ENCODE measurements at places on chromosomes 2 and 18. TPM values are rescaled to one million over a fixed set of nuclear protein-coding genes. Genes with fewer than 3 reads are reported as not detected.
A peak's percentile ranks its signal among the peaks of the same experiment; 100 is the strongest.

SERPINB3 gene
- not detected for total RNA-seq

CCDC150 gene
- total RNA-seq: 10.4 TPM

POU3F3 gene
- not detected for total RNA-seq

RAD51AP2 gene
- not detected for total RNA-seq

DNA sequence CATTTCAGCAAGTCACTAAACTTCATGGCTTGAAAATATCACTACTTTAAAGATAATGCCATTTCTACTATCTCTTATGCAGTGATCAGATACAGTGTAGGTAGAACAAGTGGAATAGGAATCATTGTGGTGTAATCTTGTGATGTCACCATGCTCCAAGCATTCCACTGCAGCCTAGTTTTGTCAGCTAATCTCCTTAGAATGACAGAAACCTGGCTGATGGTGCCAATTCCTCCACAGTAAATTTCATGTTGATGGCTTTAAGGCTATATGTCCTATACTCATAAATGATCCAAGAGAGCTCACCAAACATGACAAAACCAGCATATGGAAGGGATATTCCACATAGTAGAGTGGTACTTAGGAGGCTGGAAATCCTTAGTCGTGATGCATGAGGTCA lies 184.9 kb downstream of the PDE1A start:
- H3K36me3 ChIP-seq: no peaks in the 10 kb centered on the region
- H3K27ac ChIP-seq: no peak overlapping the region
- H3K4me1 ChIP-seq: no peaks in the 10 kb centered on the region

- H3K27ac ChIP-seq: no peak overlapping the region
- H3K4me3 ChIP-seq: no peak overlapping the region
- no peaks in the 10 kb centered on the region for H3K27me3 ChIP-seq
- no peaks in the 10 kb centered on the region for H3K4me1 ChIP-seq
- no peaks in the 10 kb centered on the region for H3K36me3 ChIP-seq
- no peak for DNase-seq
Observed at GRCh38 chr2:237465515-237466148, 21.4 kb upstream of the MLPH start.

DNA sequence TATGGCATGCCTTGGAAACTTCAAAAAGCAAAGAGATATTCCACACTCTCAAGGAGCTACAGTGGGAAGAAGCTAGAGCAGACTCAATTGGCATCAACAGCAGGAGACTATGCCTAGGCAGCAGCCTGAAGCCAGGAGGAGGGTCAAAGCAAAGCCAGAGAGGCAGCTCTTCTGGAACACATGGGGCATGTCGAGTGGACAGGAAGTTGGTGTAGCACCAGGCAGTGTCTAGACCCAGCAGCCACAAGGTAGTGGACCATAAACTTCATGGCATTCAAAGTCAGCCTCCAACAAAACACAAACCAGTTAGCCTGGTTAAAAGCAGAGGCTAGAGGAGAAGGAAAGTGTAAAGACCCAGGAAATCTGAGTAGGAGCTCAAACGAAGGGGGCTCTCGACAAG lies 311.2 kb upstream of the PKDCC start:
- H3K4me3 ChIP-seq: no peak overlapping the region
- peaks cover 8% of the 10 kb centered on the region for H3K27me3 ChIP-seq
- H3K36me3 ChIP-seq: no peaks in the 10 kb centered on the region
- no peak overlapping the region for H3K27ac ChIP-seq
- DNase-seq: no peak
- no peaks in the 10 kb centered on the region for H3K4me1 ChIP-seq

DNA sequence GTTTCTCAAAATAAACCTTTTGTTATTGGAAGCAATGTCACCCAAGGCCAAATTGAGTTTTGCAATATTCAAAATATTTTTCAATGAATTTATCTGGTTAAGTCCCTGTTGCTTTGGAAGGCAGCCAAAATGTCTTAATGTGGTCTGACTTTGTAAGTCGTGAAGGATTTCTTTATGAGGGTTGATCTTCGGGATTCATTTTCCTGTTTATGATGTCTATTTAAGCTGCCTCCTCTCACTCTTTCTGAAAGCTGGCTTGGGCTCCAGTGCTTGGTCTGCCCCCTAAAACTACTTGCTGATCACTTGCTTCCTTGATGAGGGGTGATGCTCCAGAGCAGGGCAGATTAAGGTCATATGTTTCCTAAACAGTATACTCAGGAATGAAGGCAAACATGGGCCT lies 141.1 kb downstream of the ANTXR1 start:
- H3K36me3 ChIP-seq: no peaks in the 10 kb centered on the region
- H3K4me3 ChIP-seq: no peak overlapping the region
- peaks cover 3% of the 10 kb centered on the region for H3K27me3 ChIP-seq
- H3K27ac ChIP-seq: no peak overlapping the region

- peak overlapping the region; percentile 93 for H3K27ac ChIP-seq
- no peak for DNase-seq
- no peaks in the 10 kb centered on the region for H3K27me3 ChIP-seq
- H3K36me3 ChIP-seq: peaks cover 73% of the 10 kb centered on the region
- peak overlapping the region; percentile 15 for H3K4me3 ChIP-seq
- peaks cover 95% of the 10 kb centered on the region for H3K4me1 ChIP-seq
Observed at GRCh38 chr2:105804266-105804665, 59.6 kb downstream of the NCK2 start.

DNA sequence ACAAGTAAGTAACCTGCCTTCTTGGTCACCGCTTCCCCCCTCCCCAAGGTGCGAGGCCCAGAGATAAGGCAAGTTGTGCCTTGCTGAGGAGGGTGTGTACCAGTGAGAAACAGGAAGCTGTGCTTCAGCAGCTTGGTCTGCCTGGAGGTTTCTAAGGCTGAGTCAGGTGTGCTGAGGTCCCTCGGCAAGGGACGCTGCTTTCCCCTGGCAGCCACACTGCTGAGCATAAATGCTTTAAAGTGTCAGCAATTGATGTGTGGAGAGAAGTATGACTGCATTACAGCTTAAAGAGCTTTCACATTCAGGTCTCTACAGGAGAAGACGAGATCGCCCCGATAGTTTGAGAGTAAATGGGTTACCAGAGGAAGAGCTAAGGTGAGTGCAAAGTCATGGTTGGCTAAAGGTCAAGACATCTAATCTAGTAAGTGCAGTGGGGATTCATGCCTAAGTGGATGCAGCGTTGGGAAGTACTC lies 86.9 kb downstream of the LIMS1 start:
- peak overlapping the region; percentile 95 for H3K27ac ChIP-seq
- no peaks in the 10 kb centered on the region for H3K36me3 ChIP-seq
- peaks cover 79% of the 10 kb centered on the region for H3K4me1 ChIP-seq
- DNase-seq: peak; percentile 87
- H3K27me3 ChIP-seq: no peaks in the 10 kb centered on the region

DNA sequence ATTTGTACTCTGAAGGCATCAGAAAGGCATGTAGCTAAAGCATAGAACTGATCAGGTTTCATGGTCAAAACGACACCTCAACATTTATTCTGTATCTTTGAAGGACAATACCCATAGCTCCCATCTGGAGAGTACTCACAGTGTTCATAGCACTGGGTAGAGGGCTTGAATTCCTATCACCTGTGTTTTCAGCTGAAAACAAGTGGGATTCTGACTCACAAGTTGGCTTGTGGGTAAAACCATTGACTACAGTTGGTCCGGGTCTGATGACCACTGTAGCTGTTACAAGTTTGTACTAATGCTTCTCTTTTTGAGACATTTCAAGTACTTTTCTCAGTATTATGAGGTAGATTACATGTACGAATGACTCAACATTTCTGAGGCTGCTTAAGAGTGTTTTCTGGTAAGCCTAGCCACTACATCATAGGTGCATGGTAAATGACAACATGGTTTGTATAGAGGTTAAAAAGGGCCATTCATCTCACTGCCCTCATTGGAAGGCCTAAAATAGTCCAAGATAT lies 68.6 kb upstream of the PELI1 start:
- H3K4me1 ChIP-seq: peaks cover 62% of the 10 kb centered on the region
- DNase-seq: peak; percentile 78
- peak overlapping the region; percentile 97 for H3K27ac ChIP-seq
- peak overlapping the region; percentile 35 for H3K4me3 ChIP-seq
- H3K27me3 ChIP-seq: no peaks in the 10 kb centered on the region
- H3K36me3 ChIP-seq: no peaks in the 10 kb centered on the region

DNA sequence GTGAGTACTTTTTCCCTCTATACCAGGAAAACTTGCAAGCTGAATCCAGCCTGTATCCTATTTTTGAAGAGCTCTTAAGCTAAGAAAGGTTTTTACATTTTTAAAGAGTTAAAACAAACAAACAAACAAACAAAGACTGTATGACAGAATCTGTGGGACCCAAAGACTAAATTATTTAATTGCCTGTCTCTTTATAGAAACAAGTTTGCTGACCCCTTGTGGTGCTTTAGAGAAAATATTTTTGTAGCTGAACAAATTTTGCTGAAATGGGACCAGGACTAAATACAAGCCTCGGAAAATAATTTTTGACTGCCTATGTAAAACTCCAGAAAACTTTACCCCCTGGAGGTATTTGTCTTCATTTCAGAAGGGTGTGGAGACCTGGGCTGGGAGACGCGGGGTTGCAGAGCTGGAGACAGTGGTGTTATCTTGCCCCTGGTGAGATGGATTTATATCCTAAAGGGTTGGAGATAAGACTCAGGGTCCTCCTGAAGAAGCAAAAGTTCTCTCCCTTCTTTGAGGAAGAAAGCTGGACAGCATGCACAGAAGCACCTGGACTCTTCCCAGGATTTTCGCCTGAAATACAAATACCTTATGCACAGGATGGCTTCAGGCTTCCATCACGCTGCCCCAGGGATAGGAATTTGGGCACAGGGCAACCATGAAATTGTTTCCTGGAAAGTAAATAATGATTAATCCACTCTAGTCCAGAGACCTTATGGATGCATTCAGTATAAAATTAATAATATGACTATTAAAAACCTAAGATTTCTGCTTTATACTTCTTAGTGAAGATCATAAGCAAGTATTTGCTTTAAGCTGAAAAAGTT lies 54.3 kb downstream of the TMX3 start:
- H3K27ac ChIP-seq: no peak overlapping the region
- no peak for DNase-seq
- H3K36me3 ChIP-seq: no peaks in the 10 kb centered on the region
- H3K4me3 ChIP-seq: no peak overlapping the region
